ENCODE measurements at places on chromosomes 11 and 22.

DNA sequence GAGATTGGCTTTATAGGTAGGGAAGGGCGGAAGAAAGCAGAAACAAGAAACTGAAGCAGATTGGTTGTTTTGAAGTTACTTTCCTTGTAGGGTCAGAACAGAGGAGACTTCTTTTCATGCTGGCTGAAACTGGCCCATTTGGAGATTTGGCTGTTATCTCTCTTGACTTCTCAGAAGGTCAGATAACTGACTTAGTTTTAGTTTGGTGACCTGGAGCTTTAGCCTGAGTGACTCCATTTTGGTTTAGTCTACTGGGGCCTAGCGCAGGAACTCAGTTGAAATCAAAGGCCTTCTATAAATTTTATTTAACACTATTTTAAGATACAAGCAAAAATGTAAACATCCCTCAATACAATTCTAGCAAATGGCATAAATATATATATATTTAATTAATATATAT, 31.4 kb downstream of the CSTPP1 start:
- DNase-seq: no peak

DNA sequence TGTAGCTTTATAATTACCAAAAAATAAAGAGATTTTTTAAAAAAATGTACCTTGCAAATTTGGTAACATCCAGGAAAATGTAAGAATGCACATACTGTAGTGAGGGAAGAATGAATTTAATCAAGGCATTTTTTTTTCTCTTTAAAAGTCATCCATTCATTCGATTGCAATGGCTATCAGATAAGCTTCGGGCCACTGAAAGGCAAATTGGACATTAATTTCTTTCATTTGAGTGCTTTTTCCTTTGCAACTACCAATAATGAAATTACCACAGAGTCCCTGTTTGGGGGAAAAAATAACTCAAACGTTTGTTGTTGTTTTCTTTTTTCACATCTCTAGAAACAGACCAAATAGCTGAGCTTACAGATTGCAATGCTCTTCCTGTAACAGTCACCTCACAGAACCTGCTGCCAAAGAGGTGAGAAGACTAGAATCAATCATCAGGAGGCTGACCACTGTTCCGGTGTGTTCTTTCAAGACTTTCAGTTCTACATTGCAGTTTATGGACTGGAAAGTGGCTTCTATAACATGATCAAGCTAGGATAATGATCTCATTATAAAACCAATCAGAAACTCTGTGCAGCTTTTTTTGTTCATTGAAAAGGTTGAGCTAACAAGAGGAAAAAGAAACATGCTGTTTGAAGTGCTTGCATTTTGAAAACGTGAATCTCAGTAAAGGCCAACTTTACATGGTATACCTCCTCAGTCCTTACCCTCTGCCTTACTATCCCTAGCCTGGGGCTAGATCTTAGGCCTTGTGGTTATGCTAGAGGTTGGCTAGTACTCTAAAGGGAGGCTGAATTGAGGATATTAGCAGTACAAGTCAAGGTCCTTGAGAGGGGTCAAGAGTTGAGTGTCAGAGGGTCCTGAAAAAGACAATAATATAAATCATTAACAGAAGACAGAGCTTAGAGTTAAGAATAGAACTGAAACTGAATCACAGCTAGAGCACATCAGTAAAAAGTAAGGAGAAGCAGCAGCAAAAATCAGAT, 1276.1 kb downstream of the LRRC4C start:
- no peak for DNase-seq

GRCh38 chr11:99352642-99353041, 331.9 kb downstream of the CNTN5 start:
- no peak for DNase-seq

- no peak for DNase-seq
These were observed 29.4 kb downstream of the GRIK4 start for GRCh38 chr11:120540744-120541465.

DNA sequence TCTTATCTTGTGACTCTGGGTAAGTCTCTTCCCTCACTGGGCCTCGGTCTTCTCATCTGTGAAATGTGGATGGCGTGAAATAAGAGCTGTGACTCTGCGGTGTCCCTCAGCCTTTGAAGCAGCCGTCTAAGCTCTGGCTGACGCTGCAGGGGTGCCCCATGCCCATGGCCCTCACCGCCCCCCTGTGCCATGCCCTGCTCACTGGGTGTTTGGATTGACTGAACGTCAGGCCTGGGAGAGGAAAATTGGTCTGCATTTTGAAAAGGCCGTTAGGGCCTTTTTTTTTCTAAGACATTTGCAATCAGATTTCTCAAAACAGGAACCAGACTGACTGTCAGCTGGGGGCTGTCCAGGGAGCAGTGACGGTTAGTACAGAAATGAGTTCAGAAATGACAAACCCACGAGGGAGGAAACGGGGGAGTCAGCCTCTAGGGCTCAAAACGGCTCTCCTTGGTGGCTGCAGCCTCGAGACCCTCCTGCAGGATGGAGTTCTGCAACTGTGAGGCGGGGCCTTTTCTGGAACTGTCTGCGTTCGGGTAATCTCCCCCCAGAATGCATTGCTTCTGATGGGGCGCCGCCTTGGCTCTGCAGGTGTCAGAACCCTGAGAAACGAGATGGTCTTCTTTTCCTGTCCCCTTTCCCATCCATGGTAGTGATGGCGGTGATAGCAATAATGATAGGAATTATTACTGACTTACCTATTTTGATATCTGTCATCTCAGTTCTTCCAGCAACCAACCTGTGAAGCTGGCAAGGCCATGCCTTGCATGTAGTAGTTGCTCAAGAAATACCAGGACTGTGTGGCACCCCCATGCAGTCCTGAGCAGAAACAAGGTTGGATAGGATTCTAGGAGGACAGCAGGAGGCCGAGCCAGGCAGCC, 2.0 kb downstream of the GRK2 start:
- no peak for DNase-seq

DNA sequence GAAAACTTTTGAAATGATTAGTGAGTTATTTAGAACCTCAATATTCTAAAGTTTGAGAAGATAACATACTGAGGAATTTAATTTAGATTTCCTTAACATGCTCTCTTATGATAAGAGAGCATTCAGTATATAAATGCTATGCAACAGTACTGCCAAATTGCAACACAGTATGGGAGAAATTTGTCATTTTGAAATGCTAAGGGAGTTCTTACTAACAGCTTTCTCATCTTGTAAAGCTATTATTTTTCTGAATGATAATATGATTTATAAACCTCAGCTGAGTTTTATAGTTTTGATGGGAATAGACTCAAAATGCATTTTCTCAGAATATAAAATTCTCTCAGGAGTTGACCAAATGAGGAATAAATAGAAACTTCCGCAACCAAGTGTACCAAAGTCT, 108.4 kb downstream of the SPON1 start:
- DNase-seq: no peak

DNA sequence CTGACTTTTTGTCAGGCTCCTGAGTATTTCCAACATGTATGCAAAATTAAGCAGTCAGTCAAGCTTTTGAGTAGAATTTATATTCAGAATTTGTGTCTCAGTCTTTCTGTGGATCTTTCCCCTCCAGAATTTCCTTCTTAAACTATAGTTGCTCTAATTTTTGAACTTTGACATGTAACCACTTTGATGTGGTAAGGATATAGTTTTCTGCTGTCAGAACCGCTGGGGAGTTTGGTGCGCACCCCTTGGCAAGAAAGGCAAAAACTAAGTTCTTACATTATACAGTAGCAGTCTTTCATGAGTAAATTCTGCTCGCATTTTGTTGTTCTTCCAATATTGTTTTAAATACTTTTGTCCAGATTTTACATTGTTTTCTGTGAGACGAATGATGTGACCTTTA, 105.9 kb downstream of the TMEM135 start:
- DNase-seq: no peak

DNA sequence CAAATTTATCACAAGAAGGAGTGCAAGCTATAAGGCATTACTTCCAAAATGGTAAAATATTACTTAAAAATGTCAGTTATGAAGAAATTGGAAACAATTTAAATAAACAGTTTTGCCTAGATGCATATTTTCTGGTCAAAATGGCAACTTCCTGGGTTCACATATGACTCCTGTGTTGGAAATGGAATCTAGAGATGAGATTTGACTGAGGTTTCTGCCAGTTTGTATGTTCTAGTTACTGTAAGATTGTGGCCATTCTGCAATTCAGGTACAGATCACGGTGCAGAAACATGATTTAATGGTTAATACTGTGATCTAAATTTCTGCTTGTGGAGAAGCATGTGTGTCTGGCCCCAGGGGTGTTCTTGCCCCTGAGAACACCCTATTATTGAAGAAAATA, 3.4 kb upstream of the OR4C6 start:
- DNase-seq: no peak

GRCh38 chr11:256952-257737, 20.4 kb downstream of the PSMD13 start:
- DNase-seq: no peak

DNA sequence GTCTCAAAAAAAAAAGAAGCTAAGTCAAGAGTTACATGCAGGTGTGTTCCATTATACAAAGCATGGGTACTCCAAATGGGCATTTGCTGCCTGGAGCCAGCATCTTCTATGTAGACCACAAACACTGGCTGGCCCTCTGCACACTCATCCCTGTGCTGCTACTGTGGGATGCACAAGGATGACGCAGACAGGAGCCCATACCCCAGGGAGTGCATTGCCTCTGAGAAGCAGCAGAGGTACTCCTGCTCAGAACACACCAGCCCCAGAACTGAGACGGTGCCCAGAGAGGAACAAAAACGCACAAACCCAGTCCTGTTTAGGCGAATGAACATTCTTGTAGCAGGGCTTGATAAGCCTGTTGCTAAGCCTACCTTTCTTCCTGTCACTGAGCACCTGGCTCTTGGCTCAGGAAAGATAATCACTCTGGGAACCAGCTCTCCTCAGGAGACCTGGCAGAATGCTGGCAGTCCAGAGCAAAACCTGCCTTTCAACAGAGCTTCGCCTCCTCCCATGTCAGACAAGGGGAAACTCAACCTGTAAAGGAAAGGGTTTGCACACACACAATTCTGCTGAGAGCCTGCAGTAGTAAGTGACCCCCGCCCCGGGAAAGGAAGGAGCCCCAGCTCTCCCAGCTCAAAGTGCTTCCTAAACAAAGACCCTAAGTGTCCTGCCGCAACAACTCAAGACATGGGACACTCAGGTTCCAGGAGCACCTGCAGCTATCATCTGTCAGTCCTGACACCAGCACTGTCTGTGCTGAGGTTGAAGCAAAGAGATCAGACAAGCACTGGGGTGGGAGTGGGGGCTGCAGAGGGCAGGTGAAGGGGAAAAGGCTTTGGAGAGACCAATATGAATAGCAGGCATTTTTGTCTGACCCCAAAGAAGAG, 145.7 kb downstream of the TENM4 start:
- DNase-seq: no peak

- DNase-seq: no peak
These were observed 1.7 kb downstream of the ADAMTS15 start for GRCh38 chr11:130449996-130450769.

DNA sequence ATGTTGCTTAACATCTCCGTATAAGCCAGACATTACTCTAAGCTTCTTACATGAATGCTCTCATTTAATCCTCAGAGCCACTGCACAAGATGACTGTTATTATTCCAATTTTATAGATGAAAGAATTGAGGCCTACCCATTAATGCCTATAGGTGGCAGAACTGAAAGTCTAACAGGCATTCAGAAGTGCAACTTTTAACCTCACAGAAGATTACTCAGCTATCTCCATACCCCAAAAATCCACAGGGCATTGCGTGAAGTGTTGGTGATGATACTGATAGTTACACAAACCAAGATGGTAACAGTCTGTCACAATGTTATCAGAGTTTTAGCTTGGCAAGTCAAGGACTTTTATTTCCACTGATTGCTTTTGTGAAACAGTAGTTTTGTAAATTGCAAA, 130.5 kb downstream of the ARHGAP42 start:
- DNase-seq: no peak

DNA sequence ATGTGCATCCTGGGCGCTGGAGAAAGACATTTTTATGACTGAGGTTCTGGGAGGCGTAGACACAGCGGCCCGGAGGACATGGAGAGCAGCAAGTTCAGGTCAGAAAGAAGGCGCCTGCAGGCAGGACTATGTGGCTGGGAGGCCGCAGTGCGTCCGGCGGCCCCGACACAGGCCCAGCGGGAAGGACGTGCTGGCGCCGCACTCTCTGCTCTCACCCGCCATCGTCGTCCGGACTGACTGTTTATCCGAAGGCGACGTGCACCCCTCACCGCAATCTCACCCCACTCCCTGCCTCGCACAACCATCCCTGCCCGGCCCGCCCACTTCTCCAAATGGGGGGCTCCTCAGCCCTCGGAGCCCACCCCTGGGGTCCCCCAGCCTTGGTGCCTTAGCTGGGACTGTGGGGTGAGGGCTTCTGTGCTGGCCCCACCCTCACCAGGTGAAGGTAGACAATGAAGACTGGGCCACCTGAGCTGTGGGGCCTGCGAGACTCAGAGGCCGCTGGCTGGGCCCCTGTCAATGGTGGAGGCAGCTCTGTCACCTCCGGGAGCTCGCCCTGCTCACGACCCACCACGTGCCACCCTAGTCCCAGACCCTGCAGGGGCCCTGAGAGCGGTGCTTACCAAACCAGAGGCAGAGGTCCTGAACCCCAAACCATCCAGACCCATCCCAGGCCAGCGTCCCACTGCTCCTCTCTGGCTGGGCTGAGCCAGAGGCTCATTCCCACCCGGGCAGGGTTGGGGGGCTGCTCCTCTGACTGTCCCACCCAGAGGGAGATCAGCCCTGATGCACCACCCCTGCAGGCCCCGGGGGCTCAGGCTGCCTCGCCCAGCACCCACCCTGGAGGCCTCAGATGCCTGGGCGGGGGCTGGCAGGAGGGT, 16.2 kb upstream of the MUC5B start:
- no peak for DNase-seq

DNA sequence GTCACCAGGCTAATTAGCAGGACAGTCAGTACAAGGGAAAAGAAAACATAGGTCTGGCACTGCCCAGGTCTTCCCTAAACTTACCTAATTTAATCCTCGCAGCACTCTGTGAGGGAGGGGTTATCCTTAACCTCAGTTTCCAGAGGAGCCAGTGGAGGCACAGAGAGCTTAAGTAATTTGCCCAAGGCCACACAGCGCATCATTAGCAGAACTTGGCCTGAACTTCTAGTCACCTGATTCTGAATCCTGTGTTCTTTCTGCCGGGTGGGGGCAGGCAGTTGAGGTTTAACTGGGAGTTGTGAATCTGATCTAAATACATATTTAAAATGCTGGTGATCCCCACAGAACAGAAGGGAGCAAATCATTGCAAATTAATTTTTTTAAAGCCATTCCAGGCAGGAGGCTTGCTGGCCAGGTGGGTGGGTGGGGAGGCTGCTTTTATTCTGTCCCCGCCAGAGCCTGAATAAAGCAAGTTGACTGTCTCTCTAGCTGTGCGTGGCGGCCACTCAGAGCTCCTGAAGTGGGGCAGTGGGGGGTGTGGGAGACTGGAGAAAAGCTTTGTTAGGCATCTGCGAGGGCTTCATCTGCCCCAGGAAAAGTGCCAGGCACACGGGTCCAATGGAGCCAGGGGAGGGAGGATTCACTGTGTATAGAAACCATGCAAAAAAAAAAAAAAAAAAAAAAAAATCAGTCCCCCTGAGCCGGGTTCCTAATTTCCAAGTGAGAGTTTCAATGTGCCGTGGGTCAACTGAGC, 66.1 kb downstream of the NFAM1 start:
- no peak for DNase-seq

DNA sequence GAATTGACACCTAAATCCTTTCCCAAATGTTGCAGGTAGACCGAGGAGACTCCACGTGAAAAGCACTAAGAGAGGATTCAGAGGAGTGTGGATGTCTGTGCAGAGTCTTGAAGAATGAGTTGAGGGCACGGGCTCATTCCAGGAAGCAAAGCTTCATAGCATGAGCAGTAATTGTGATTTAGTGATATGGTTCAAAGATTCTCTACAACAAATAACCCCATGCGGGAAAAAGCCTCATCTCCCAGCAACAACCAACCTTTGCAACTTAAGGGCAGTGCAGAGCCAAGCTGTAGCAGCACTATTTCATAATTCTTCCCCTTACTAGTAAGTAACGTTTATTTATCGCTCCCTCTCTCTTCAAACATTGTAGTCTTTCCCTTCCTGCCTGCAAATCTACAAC, 87.5 kb upstream of the CLMP start:
- DNase-seq: no peak
